ENCODE measurements at places on chromosomes 2 and 18. TPM values are rescaled to one million over a fixed set of nuclear protein-coding genes. Genes with fewer than 3 reads are reported as not detected.
A peak's percentile ranks its signal among the peaks of the same experiment; 100 is the strongest.

Gene CFC1
- total RNA-seq, result not detected

Gene REG3G
- not detected for total RNA-seq

Gene TUBA3D
- total RNA-seq, result not detected

Gene FTCDNL1
- total RNA-seq, result 1.7 TPM

Gene SULT1C4
- 5.8 TPM for total RNA-seq

GRCh38 chr2:88692187-88692586 lies 714 bp downstream of the RPIA start:
- DNase-seq, result peak; percentile 50

- DNase-seq, result no peak
These were observed 38.9 kb upstream of the FBXO11 start for GRCh38 chr2:47945046-47945781.

GRCh38 chr18:3410273-3410672 lies 39.7 kb upstream of the TGIF1 start:
- DNase-seq, result no peak

DNA sequence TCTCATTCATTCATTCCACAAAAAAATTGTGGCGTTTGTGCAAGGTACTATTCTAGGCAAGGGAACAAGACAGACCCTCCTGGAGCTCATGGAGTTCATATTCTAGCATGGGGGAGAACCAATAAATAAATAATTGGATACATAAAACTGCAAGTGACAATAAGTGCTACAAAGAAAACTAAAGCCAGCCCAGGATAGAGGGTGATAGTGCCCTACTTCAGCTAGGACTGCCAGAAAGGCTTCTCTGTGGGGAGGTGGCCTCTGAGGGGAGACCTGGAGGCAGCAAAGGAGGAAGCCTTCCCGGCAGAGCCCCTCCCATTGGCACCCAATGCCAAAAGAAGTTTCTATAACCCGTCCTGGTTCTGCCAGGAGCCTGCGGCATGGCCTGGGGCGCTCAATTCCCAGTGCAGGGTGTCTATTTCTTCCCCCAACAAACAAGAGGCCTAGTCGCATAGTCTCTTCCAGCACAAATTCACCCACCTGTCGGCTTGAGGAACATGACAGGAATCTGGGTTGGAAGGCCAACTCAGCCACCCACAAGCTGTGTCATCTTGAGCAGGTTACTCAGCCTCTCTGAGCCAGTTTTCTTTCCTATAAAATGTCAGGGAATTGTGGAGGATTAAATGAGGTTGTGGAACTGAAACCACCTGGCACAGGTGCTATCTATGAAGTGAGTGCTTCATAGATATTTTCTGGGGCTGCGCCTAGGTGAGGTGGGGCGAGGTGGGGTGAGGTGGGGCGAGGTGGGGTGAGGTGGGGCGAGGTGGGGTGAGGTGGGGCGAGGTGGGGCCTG lies 94.3 kb downstream of the ZFP36L2 start:
- peak; percentile 56 for DNase-seq

DNA sequence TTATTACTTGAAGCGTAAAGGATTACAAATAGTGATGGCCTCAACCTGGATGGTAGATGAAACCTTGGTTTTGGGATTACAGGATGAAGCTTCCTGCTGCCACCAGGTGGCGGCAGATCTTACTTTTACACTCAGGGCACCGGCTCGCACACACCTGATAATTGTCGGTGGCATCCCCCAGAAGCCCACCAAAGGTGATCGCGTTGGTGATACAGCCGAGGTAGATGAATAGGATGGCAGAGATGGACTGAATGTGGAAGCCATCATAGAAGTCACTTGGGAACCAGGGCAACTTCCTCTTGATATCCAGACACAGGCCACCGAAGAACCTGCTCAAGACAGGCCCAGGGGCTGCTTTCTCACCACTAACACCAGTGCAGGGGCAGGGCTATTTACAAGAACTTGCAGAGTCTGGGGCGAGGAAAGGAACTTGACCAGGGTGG lies 51.8 kb downstream of the MTHFD2 start:
- DNase-seq, result peak; percentile 41

DNA sequence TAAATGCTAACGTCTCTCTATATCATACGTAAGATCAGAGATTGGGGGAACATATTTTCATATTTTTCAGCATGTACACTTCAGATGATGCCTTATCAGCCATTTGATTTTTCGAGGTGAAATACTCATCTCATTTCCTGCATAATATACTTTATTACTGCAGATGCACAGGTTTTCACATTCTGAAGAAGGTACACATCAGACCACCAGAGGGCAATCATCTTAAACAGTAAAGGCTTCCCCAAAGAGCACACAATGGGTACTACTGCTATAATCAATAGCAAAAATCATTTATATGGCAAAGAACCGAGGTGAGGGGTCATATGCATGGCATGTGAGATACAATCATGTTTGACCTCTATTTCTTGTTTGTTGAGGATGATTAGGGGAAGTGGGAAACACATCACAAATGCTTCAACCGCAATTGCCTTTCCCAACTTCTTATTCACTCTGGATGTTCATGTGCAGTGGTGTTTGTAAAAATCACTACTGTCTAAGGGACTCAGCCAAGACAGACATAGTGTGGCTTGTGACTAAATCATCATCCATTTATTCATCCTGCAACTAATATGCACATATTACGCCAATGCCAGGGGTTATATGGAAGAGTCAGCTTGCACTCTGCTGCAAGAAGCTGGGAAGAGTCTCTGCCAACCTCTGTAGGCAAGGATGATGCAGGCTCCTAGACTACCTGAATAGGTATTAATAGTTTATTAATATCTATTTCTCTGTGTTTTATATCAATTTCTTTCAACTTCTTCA lies 118.7 kb downstream of the EPB41L3 start:
- no peak for DNase-seq

- no peak for DNase-seq
These were observed 197.1 kb downstream of the ALK start for GRCh38 chr2:29724282-29724681.

- no peak for DNase-seq
These were observed 92.9 kb downstream of the ZEB2 start for GRCh38 chr2:144426981-144427479.

- no peak for DNase-seq
These were observed 484.0 kb downstream of the TSN start for GRCh38 chr2:122239440-122239839.

DNA sequence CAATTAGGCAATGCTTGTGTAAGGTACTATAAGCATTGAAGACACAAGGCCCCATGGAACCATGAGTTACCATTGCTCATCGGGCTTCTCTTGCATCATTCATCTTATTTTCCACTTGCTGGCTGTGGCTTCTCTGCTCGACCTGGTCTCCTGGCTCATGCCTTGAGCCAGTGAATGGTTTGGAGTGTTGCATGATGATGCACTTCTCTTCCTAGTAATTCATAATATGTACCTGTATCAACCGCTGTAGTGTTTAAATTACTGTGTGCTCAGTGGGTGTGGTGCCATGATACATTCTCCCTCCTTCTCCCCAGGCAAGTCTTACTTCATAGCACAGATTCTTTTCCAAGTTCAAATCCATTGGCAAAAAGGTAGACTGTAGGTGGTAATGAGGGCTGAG lies 66.8 kb downstream of the ABCA12 start:
- DNase-seq, result no peak

DNA sequence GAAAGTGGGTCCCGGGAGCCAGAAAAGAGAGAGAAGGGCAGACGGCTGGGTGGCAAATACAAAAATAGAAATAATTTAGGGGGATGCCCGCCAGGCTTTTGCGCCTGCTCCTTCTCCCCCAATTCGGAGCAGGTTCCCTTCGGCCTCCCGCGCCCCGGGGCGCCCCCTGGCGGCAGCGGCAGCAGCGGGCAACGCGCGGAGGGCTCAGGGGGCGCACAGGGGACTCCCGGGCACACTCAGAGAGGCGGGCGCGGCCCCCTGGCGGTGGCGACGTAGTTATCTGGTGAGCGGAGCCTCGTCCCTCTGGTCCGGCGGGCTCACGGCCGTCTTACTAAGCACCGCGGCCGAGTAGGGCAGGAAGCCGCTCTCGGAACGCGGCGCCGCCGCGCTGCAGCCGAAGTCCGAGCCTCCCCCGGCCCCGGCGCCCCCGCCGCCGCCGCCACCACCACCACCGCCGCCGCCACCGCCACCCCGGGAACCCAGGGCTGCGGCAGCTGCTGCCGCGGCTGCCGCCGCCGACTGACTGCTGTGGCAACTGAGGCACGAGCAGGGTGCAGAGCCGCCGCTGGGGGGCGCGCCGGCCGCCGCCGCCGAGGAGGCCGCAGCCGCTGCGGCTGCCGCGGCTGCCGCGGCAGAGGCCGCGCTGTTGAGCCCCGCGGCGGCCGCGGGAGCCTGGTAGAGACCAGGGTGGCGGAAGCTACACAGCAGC lies 3.8 kb downstream of the EVX2 start:
- DNase-seq, result no peak

- no peak for DNase-seq
These were observed 763.1 kb downstream of the BCL11A start for GRCh38 chr2:59790186-59791003.

DNA sequence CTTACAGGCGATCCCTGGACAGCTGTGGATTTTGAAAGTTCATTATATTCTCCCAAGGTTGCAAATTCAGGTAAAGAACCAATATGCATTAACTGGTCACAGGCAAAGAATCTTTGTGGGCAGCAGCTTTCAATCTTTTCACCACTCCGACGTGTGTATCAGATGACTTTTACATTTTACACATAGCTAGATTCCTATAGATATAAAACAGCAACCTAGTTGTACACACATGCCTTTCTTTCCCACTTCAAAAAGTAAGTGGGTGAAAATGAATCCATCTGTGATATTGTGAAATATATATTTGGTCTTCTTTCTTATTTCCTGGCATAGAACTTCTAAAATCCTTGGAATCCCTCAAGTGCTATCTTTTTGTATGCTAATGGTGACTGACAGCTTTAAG lies 72.5 kb downstream of the SCG2 start:
- no peak for DNase-seq

GRCh38 chr18:32351032-32351431 lies 119.7 kb downstream of the GAREM1 start:
- DNase-seq, result no peak

DNA sequence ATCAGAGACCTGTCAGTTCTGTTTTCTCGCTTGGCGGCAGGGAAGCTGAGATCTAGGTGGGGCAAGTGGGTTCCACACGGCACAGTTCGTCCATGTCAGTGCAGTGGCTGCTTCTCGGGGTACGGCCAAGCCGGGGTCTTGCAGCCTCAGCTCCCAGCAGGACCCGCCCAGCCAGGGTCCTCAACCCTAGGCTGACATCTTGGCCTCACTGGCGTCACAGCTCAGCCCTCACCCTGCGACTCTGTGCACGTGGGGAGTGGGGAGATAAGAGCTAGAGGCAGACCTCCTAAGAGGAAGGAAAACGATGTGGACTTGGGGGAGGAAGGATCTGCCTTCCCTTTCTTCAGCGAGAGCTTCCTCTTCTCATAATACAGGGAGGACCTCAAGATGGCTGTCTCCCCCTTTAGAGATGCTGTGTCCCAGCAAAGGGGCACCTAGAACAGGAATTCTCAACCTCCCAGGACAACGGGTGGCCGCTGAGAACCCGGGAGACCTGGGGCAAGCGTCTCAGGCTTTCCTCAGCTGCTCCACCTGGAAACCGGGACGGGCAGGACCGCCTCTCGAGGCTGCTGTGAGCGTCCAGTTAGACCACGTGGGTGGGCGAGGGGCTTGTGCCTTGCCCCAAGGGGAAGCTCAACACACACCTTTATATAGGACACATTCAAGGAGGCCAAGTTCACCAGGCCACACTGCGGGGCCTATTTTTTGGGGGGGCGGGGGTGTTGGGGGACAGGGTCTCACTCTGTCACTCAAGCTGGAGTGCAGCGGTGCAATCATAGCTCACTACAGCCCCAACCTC lies 23.5 kb upstream of the KLF11 start:
- DNase-seq, result no peak

DNA sequence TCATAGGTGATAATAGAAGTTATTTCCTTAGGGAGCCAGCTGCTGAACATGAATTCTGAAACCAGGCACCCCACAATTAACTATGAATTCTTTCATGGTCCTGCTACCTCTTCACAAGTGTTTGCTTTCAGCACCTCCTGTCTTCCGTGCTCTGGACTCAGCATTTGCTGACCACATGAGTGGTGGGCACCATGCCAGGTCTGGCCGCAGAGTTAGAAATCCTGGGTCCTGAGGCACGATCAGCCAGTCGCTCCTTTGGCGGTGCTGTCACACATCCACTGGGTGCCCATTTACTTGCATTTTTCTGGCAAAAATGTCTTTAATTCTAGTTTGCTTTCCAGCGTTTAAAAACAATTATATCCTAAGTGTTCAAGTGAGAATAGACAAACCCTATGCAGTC lies 196.4 kb upstream of the PXDN start:
- DNase-seq, result no peak
